ENCODE measurements at places on chromosomes 2 and 18. TPM values are rescaled to one million over a fixed set of nuclear protein-coding genes. Genes with fewer than 3 reads are reported as not detected.
A peak's percentile ranks its signal among the peaks of the same experiment; 100 is the strongest.

GRCh38 chr2:240153418-240153817, 13.0 kb upstream of the OTOS start:
- no peak for DNase-seq

GRCh38 chr18:73296686-73297085, 428.9 kb upstream of the NETO1 start:
- DNase-seq, result no peak

GRCh38 chr2:11011359-11011758, 99.6 kb downstream of the KCNF1 start:
- no peak for DNase-seq

DNA sequence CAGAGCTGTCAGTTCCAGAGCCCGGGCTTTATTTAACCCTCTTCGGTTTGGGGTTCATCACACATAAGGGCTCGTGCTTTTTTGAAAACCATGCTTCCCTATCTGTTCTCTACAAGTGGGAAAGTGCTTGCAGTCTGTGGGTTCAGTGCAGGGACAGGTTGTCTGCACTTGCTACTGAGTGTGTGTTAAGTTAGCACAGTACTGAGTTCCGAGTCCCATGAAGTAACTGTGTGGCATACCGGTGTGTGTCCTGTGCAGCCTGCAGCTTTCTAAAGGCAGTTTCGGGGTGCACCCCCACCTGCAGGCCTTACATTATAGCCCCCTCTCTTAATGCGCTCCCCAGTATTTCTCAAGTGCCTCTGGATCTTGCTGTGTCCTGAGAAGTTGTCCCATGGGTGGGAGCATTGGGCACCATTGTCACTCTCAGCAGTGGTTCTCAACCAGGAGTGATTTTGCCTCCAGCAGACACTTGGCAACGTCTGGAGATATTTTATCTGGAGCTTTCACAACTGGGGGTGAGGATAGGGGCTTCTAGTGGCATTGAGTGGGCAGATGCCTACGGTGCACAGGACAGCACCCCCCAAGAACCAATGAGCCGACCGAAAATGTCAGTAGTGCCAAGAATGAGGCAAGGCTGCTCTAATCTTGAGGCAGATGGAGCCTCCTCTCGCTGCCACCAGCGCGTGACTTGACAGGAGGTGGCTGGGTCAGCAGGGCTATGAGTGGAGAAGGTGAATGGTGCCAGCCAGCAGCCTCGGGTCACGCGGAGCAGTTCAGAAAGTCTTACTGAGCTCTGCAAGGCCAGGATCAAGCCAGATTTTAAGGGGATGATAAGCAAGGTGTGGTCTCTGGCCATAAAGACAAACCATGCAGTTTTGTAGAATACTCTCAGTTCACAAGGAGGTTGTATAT, 152.2 kb downstream of the SMAD7 start:
- peak; percentile 7 for DNase-seq

DNA sequence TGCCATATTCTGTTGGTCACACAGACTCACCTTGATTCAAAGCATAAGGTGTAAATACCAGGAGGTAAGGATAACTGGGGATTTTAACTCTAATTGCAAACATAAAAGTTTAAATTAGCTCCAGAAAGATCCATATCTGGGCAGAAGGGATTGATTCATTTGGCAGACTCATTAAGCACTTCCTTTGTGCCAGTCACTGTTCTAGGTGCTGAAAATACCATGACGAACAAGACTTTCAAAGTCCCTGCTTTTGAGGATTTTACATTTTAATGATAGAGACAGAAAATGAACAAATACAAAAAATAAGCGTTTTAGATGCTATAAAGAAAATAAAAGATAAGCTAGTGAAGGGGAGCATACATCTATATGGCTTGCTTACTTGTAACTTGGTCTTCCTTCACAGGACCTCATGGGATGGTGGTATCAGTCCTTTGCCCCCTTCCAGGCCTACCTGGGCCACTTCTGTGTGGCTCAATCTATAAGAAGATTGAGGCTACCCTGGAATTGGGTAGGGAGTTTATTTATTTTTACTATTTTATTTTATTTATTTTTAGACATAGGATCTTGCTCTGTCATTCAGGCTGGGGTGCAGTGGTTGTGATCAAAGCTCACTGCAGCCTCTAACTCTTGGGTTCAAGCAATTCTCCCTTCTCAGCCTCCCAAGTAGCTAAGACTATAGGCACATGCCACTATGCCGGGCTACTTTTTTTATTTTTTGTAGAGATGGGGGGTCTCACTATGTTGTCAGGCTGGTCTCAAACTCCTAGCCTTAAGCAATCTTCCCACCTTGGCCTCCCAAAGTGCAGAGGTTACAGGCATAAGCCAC, 212.8 kb downstream of the MYCN start:
- no peak for DNase-seq

DNA sequence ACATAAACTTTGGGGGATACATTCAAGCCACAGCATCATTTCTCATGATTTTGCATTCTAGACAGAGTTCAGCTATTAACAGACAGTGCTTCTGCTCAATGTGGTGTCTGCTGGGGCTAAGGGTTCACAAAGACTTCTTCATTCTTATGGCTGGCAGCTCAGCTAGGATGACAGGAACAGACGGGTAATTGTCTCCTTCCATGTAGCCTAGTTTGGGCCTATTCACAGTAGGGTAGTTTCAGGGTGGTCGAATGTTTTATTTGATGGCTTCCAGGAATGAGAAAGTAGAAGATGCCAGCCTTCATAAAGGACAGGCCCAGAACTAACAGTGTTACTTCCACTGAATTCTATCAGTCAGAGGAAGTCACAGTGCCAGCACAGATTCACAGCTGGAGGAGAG, 26.0 kb upstream of the BCL2L11 start:
- no peak for DNase-seq

SCN7A gene
- 0.32 TPM for total RNA-seq

GRCh38 chr2:118689456-118689855, 158.0 kb downstream of the EN1 start:
- no peak for DNase-seq

DLGAP1 gene
- 13.6 TPM for total RNA-seq

DNA sequence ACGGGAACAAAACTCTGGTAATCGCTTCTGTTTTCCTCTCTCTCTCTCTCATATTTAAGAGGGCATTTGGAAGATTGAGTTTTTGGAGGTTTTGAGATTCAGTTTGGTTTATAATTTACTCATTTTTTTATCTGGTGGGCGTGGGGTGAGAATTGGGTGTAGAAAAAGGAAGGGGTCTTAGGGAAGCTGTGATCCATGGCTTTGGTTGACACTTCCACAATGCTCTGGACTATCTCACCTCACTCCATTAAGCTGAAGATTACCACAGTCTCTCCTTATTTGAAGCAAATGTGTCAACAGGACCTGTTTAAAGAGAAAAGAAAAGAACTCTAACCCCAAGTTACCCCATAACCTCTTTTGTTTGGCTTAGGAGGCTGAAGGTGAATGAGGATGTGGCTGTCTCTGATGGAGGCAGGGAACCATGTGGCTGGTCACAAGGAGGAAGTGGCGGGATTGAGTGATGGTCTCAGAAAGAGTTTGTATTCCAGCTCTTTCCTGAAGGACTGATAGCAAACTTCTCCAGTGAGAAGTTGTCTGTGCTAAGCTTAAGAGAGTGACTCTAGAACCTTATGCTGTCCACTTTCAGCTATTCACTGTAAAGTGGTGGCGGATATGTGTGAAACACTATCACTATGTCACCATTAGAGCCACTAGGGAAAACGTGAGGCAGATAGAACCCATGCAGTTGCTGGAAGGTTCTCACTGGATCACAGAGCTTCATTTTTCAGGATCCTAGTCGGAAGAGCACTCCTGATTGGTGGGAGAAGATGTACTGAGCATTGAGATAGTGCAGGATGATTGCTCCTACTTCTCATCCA, 934 bp downstream of the ZNF804A start:
- peak; percentile 15 for DNase-seq

GRCh38 chr18:255171-255570, 12.7 kb downstream of the THOC1 start:
- DNase-seq, result no peak

DNA sequence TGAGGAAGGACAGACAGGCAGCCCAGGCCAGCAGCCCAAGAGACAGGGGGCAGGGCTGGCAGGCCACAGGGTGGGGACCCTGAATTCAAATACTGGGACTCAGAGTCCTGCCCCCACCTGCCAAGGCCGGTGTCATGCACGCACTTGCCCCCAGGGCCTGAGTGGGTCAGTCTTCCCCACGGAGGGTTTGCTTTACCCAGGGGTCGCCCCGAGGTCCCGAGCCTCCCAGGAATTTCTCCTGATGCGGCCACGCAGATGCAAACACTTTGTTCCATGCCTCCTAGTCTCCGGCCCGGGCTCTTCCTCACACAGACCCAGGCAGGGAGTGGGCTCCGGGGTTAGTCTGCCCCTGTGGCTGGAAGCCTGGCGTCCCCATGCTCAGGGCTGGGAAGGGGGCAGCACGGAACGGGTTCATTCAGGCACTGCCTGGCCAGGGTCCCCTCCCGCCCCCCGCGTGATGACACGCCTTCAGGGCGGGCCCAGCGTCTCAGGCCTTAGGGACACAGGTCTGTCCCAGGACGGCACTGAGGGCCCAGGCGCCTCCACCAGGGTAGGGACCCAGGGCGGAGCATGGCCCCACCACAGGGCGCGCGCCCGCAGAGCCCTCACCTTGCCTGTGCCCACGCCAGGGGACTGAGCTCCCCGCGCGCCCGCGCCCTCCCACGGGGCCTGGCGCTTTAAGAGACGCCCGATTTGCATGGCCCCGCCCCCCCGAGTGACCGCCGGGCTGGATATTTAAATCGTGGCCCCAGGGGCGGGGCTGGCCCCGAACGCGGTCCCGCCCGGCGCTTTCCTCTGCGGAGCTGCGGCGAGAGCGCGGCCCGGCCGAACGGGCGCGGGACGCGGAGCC, at the start of gene SNED1:
SNED1 (plus strand) TSS at position 763 of the 850 bp plus-strand sequence. CDS start 220 bp downstream, outside the sequence.
- DNase-seq, result peak; percentile 86

ARHGEF4 gene
- 6.1 TPM for total RNA-seq

CXCR1 gene
- total RNA-seq, result not detected

All from glutamatergic neuron (in vitro differentiated cells).